H54 (cell line): ENCODE measurements at places on chromosomes 12 and 14.

- DNase-seq = no peak
These were observed 306.7 kb downstream of the EMP1 start for GRCh38 chr12:13503094-13503835.

GRCh38 chr14:35247777-35248475 lies 44.3 kb upstream of the PSMA6 start:
- no peak for DNase-seq

DNA sequence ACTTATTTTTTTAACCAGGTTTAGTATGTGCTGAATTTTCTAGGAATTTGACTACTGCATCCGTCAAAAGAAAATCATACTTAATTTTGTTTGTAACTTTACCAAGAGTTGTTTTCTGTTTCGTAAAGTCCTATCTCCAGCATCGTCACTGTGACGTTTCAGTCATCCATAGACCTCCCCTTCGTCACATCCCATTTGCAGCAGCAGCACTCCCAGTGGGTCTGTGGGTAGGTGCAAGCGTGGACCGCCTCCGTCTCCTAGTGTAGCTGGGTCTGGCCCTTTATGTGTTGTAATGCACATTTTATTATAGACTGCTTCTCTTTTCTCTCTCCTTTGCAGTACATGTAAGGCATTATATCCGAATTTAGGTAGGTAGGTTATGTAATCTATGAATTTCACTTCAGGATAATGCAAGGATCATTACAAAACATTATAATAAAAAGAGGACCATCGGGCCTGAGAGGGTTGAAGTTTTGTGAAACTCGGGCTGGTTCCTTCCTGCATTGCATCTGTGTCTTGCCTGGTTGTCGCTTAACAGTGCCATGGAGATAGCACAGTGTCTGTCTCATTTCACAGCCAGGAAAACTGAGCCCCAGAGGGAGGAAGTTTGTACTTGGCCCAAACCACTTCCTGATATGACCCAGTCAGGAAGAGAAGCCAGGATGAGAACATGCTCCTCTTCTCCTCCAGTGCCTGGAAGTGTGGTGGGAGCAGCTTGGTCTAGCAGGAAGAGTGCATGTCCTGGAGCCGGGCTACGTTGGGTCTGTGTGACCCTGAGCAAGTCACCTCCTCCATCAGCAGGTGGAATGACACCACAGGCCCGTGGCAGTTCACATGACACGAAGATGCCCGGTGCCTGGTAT lies 41.3 kb downstream of the EVL start:
- DNase-seq = no peak

GRCh38 chr12:66596199-66596598 lies 82.7 kb downstream of the GRIP1 start:
- no peak for DNase-seq

DNA sequence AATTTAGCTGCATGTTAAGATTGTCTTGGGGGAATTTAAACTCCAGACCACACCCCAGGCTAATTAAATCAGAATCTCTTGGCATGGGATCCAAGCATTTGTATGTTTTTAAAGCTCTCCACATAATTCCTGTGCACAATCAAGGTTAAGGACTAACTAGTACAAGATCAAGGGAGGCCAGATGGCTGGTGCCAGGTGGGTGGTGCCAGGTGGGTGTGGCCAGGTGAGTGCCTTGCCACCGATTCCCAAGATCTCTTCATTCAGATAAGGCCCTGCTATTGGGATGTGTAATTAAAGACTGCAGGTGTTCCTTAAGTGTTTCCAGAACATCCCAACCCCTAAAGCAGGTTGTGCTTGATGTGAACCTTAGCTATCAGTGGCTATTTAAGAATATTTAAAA lies 75.1 kb downstream of the NRXN3 start:
- DNase-seq = no peak

DNA sequence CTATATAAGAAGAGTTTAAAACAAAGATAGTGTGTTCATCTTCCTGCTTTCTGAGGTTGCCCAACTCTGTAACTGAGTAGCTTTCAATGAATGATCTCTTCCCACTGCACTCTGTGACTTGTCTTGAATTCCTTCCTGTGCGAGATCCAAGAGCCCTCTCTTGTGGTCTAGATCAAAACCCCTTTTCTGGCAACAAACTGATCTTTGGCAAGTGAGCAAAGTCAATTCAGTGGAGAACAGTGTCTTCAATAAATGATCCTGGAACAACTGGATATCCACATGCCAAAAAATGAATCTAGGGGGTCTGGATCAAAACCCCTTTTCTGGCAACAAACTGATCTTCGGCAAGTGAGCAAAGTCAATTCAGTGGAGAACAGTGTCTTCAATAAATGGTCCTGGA lies 8.5 kb downstream of the CFAP54 start:
- no peak for DNase-seq

GRCh38 chr14:101112351-101113107 lies 209.0 kb upstream of the RTL1 start:
- no peak for DNase-seq

- DNase-seq = no peak
These were observed 111.3 kb downstream of the FOXG1 start for GRCh38 chr14:28877923-28878322.

GRCh38 chr14:49770212-49770817 lies 2.4 kb downstream of the KLHDC2 start:
- no peak for DNase-seq

- DNase-seq = peak; percentile 13
These were observed 98.9 kb downstream of the DENND5B start for GRCh38 chr12:31491841-31492598.

DNA sequence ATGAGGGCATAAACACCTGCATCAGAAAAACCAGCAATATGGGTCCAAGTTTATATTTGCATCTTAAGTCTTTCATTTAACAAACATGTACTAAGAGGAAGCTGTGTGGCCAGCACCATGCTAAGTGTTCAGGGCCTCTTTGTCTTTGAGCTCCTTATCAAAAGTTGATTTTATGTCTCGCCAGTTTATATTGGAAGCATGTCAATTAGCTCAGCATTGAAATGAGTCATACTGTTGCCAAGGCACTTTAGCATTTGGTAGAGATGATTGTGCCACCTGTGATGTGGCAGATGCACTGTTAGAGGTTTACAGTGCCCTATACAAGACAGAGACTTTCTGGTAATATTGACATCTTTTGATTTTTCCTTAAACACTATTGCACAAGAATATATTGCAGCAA lies 68.5 kb downstream of the BHLHE41 start:
- peak; percentile 11 for DNase-seq

DNA sequence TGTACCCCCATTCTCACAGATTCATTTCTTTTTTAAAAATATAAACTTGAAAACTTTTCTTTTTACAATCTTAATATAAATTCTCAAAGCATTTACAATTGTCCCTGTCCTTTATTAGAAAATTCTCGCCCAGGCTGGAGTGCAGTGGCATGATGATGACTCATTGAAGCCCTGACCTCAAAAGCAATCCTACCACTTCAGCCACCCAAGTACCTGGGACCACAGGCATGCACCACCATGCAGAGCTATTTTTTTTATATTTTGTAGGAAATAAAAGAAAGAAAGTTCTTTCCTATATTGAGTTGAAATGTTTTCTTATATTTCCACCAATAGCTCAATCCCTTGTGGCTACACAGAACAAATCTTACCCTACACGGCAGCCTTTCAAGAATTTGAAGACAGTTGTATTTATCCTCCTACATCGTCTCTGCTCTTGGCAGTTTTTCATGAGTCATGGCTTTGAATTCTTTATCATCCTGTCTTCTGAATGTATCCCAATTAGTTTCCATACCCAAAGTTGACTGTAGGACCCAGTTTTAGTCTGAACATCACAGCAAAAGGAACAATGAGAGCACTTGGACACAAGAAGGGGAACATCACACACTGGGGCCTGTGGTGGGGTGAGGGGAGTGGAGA lies 52.4 kb downstream of the SYT1 start:
- peak; percentile 5 for DNase-seq

DNA sequence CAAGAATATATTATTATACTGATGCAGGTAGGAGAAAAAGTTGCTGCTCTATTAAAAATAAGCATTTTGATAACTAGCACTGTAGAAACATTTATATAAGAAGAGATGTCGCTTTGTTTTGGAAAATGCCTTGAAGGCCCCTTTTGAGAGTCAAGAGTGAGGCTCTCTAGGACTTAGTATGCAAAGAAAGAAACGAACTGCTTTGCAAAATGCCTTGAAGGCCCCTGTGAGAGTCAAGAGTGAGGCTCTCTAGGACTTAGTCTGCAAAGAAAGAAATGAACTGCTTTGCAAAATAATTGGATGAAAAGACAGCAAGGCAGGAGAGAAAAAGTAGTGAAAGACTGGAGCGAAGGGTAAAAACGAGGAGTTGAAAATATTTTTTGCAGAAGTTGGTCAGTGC lies 65.9 kb downstream of the AVPR1A start:
- DNase-seq = no peak

DNA sequence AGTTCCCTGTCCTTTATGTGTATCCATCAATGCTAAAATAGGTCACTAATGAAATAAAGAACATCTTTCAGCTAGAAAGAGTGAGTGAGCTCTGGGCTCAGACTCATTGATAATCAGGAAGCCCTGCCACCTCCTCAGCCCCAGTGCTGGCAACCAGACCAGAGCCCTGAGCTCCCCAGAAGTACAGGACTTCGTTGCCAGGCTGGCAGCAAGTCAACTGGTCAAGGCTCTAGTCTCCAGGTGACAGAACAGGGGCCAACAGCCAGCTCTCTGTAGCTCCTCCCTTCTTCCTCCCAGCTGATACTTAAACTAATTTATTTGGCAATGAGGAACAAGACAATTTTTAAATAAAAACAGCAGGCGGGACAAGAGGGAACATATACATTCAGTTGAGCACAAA lies 145.3 kb downstream of the EGLN3 start:
- DNase-seq = no peak

DNA sequence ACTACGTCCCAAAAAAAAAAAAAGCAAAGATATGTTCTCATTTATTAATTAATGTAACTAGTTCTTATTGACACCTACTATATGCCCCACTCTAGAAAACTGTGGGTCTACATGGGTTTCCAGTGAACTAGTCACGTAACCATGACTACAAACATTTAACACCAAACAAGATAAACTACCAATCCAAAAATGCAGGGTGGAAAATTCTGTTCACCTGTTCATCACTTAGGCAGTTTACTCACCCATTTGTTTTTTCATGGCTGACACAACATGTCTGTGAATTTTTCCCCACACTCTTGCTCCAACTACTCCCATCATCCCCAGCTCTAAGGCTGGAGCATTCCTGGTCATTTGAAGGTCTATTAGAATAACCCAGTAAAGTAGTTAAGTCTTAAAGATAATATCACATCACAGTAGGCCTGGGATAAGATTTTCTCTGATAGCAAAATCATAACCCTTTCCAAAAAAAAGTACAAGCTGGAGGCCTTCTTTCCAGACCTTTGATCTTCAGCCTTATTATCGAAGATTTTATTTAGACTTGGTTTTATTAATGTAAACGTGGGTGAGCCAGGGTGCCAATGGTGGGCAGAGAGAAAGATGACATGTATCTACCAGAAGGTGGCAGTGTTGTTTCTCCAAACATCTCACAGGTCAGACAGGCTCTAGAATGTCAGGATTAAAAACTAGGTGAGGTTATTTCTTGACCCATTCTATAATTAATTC lies 61.6 kb upstream of the DAAM1 start:
- peak; percentile 14 for DNase-seq

- DNase-seq = peak; percentile 17
These were observed 59.6 kb upstream of the LRTM2 start for GRCh38 chr12:1760566-1761382.

DNA sequence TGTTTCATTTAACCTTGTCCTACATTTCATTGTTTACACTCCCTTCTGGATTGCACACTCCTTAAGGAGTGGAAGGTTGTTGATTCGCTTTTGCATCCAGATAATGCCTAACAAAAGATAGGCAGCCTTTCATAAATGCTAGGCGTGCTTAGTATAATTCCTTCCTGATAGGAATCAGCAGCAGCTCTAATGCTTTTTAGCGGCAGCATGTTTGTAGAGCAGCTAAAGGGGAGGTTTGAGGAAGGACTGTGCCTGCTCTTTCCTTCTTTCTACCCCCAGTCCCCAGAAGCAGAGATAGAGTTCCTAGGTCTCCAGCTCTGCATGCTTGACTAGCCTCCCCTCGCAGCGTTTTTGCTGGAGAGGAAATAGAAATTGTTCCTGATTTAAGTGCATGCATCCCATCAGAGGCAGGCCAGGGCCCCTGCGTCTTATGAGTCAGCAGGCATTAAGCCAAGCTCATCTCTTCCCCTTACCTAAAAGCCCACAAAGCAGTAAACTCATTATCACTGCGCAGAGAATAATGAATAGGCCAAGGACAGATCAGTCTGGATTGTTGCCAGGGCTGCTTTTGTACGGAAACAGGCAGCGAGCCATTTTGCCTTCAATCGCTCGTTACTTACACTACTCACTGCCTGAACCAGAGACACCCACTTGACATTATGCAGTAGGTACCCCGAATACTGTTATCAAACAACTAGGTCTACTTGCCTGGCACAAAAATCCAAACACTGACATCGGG lies 14.0 kb upstream of the TBPL2 start:
- DNase-seq = no peak

GRCh38 chr12:79725987-79726386 lies 35.2 kb upstream of the PAWR start:
- peak; percentile 28 for DNase-seq

GRCh38 chr14:37153005-37153404 lies 19.4 kb downstream of the SLC25A21 start:
- DNase-seq = no peak

DNA sequence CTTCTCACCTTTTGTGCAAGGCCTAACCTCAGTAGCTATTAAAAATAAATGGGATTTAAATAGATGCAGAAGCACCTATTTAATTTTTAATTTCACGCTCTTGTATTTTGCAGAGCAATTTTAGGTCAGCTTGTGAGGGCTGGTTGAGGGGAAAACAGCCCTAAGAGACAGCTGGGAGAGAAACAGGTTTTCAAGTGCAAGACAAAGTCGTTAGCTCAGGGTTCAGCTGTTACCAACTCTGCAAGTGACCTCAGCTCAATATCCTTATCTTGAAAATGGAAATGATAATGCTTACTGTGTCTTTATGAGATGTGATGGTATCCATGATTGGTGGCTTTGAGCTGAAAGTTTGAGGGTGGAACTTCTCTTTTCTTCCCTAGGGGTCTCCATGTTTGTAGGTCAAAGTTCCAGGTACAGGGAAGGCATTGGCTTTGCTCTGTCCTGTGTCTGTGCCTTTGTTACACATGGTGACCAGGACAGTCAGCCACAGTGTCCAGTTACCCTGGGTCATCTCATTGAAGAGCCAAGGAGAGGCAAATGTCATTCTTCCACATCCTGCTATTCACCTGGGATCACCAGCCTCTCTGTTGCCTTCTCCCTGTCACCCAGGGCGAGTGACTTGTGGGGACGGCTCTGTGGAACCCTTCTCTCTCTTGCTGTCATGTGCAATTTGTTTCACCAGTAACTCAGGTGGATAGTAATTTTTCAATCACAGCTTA lies 100.3 kb downstream of the SAMD4A start:
- no peak for DNase-seq

DNA sequence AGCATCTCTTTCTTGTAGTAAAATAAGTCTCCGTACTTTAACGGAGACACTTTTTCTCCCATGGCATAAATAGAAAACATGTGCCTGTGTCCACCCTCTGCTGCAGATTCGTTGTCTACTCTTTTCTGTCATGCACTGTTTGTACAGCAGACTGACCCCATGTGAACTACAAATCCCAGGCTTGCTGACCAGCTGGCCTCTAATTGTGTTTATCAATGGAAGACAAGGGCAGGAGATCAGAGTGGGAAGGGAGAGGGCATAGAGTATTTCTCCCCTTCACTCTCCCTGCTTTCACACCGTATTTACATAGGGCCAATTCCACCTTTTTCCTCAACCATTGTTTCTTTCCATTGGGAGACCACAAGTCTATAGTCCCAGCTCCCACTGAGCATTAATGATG lies 31.0 kb upstream of the TMTC2 start:
- DNase-seq = no peak
